ENCODE measurements at places on chromosomes 5 and 9. TPM values are rescaled to one million over a fixed set of nuclear protein-coding genes. Genes with fewer than 3 reads are reported as not detected.

- DNase-seq: no peak
These were observed 58.5 kb upstream of the EIF4EBP3 start for GRCh38 chr5:140488914-140489313.

- no peak for DNase-seq
These were observed 1.7 kb downstream of the CCNG1 start for GRCh38 chr5:163439092-163439425.

DNA sequence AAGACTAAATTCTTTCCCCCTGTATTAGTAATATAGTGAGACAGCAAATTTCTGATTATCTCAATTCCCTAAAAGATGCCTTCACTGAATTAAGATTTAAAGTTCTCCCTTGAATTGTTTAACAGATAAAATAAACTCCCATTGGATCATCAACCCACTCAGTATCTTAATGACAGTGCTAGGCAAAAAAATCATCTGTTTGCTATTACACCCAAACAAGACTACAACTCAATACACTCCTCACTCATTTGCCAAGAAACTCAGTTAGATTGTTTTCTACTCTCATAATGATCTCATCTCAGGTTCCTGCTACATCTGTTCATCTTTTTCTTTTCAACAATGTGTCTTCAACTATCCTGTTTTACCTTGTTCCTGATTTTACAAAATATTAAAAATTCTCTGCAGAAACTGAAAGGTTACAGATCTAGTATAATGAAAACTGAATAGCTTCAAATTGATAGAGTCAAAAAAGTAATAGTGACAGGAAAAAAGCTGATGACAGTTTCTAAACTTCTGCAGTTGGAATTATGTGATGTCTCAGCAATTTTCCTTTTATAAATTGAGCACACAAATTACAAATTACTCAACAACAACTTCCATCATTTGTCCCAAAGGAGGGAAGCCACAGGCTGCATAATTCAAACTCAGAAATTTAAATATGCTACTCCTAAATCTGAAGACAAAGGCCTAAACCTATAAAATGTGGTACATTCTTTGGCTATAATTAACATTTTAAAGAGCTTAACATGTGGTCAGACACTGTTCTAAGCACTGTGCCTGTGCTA, 39.4 kb downstream of the HOMER1 start:
- DNase-seq: no peak

SOHLH1 gene
- total RNA-seq: not detected

SLC36A2 gene
- 0.45 TPM for total RNA-seq

DNA sequence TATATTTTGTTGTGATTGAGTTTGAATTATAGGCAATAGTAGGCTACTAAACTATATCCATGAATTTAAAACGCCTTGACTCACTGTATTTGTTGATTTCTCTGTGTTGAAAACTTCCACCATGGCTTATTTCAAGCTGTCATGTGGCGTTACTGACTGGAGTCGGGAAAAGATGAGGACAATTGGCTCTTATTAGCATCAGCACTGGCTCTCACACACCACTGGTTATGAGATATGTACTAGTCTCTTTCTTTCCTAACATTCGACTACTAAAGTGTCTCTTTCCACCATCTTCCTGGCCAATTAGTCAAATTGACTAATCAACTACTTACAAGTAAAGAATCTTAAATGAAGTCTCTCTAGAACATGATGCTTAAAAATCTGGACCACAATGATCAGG, 9.1 kb upstream of the DAB2 start:
- no peak for DNase-seq

Data from endodermal cell (in vitro differentiated cells).